Prostate gland (tissue), 2 donors: ENCODE measurements at places on chromosomes 5 and 9. TPM values are rescaled to one million over a fixed set of nuclear protein-coding genes. Genes with fewer than 3 reads are reported as not detected.

GRCh38 chr9:125284855-125285254, 23.2 kb downstream of the GAPVD1 start:
- no peak for DNase-seq

GRCh38 chr5:135735831-135736230, 98.6 kb upstream of the SLC25A48 start:
- no peak for DNase-seq

GRCh38 chr5:31153521-31153920, 40.0 kb upstream of the CDH6 start:
- no peak for DNase-seq

The CDC23 gene
- 14.7 TPM for total RNA-seq

DNA sequence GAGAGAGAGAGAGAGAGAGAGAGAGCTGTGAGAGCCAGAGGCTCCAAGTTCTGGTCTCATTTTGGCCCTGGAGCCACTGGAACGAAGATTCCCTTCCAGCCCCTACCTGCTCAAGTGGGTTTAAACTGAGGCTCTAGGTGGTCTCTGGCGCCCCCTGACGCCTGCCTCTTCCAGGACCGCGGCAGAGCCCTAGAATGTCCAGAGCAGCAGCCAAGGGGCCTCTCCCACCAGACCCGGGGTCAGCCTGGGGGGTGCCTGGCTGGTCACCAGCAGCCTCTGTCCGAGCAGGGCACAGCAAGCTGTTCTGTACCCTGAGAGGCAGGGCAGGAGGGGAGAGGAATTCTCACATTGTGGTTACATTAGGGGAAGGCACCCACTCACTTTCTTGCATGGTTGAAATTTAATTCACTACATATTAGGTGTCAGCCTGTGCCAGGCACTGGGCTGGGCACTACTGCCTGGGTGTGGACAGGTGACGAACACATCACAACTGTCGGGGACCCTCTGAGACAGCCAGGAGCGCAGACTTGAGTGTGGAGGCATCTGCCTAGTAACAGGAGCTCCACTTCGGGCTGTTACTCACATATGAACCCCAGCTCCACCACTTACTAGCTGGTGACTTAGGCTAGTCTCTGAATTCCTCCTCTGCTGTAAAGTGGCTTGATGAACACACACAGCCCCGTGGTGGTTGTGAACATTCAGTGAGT, 44.5 kb downstream of the AMBP start:
- peak; percentile 4 for DNase-seq

The CCNJL gene
- 26.7 TPM for total RNA-seq

DNA sequence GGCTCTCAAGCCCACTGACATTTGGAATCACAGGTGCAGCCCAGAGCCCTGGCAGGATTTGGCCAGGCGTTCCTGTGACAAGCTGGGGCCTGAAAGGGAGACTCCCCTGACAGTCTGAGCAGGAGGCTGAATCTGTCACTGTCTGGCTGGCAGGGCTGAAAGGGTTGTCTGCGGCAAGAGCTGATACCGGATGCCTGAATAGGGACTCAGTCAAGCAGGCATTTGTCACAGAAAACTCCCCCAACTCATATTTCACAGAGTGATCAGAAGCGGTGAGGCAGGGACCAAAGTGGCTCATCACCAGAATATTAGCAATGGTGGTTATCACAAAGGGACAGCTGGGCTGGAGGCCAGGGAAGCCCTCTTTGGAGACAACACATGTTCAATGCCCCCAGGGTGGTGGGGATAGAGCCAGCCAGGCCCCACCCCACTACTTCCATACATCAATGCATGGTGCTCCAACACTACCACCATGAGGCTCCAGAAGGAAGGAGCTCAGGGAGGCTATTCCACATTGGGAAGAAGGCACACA, 295.5 kb downstream of the DTWD2 start:
- peak; percentile 5 for DNase-seq

DNA sequence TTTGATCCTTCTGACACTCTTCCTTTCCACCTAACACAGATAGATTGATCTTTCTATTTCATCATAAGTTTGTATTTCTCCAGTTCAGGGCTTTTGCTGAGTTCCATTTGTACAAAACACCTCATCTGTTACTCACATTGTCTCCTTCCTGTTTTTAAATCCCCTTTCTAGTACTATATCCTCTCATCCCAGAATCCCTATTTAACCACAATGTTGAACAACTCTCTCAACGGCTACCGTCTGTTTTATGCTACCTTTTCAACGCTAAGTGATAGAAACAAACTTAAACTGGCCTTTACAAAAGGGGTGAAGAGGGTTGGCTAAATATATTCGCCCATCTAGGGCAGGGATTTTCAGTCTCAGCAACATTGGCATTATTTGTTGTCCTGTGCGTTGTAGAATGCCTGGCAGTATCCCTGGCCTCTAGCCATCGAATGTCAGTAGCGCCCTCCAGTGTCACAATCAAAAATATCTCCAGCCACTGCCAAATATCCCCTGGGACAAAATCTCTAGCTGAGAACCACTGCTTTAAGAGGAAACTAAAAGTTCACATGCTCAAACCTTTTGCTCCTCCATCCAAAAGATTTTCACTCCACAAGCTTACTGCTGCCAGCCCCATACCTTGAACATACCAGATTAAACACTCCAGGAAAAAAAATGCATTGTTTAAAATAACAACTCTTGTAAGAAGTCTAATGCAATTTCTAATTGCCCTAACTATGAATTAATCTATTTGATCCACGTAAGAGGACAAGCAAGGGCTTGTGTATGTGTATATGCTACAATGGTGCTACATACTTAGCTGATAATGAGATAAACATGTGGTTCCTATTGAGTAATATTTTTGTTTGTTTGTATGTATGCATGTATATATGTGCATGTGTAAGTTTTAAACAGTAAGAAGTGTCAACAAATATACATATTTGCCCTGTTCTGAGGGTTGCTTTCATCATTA, 344.0 kb downstream of the PTPRD start:
- DNase-seq: no peak

GRCh38 chr5:97167435-97167834, 15.6 kb downstream of the RIOK2 start:
- DNase-seq: no peak

GRCh38 chr5:103526164-103526915, 36.2 kb downstream of the NUDT12 start:
- DNase-seq: no peak

The CSNK1A1 gene
- 219 TPM for total RNA-seq

The PRR7 gene
- total RNA-seq: 11.0 TPM

- DNase-seq: no peak
These were observed 108.3 kb downstream of the CETN3 start for GRCh38 chr5:90301248-90301647.

DNA sequence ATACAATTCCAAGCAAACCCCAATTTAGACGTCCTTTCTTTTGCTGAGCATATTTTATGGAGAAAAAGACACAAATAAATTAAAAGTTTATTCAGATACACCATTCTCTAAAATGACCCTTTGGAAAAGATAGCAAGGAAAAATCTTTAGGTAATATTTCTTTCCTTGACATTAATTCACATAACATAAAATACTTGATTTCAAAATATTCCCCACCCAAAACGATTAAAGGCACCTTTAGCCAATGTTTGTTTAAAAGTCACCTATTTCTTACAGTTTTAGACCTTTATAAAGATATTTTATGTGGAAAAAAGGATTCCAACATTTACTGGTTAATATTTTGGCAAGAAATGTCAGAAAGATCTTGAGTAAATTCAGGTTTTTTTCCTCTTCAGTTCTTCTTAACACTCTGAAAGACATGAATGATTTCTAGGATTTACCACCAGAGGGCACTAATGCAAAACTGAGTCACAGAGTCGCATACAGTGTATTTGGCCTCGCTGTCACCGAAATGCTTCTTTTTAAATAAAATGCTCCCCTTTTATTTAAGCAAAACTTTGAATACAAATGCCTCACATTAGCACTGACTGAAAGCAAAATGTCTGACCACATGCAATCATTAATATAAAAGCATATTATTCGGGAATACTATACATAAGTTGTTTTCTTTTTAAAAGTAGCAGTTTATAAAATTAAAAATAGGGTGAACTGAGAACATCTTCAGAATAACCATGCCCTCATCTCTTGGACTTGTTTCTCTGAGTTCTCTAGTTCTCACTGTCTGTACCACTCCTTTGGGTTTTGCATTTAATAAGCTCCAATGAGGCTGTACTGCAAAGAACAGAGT, 122.5 kb downstream of the SLC1A3 start:
- peak; percentile 27 for DNase-seq

The GLIPR2 gene
- total RNA-seq: 21.6 TPM

GRCh38 chr5:14122089-14122488, 21.1 kb upstream of the TRIO start:
- no peak for DNase-seq

- no peak for DNase-seq
These were observed 7.2 kb downstream of the ROPN1L start for GRCh38 chr5:10448754-10449360.

GRCh38 chr5:2203774-2204173, 321.0 kb upstream of the IRX4 start:
- DNase-seq: no peak

DNA sequence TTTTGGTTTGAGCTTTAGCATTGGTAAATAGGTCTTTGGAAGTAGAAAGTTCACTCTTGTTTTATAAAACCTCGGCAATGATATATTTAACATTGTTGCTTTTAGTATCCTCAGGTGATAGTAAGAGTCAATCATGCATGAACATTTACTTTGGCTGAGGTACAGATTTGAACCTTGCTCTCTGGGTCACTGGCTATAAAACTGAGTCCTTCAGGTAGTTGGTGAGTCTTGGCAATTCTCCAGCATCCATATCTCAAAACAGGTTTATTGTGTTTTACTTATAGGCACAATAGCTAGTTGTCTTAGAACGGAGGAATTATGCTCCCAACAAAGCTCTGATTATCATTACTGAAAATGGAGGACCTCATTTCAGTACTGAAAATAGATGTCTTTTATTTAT, 75.1 kb downstream of the MAT2B start:
- DNase-seq: no peak

GRCh38 chr5:120122703-120123102, 341.4 kb upstream of the PRR16 start:
- no peak for DNase-seq

The FOXE1 gene
- 0.97 TPM for total RNA-seq

The ENTPD8 gene
- total RNA-seq: 1.8 TPM

DNA sequence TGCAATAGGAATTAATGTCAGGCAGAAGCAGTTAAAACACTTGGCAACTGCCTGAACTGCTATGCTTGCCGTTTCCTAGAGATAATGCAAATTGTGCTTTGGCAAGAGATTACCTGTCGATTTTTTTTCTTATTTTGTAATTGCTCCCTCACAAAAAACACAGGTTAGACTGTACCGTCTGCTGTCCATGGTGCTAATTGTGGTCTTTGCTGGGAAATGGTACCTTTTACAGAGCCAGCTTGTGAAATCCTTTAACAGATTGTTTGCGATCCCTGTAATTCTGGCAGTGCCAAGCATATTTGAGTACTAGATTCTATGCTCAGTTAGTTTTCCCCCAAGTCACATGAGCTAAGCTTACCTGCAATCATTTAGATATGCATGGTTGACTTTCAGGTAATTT, 2125.8 kb upstream of the WWC1 start:
- DNase-seq: no peak

The CYSRT1 gene
- 2.7 TPM for total RNA-seq

- DNase-seq: no peak
These were observed 263.8 kb upstream of the IRX1 start for GRCh38 chr5:3331819-3332218.

- peak; percentile 81 for DNase-seq
These were observed 841 bp downstream of the RAD23B start for GRCh38 chr9:107283623-107284616.

- no peak for DNase-seq
These were observed 59.8 kb upstream of the PLEKHG4B start for GRCh38 chr5:32165-32564.

DNA sequence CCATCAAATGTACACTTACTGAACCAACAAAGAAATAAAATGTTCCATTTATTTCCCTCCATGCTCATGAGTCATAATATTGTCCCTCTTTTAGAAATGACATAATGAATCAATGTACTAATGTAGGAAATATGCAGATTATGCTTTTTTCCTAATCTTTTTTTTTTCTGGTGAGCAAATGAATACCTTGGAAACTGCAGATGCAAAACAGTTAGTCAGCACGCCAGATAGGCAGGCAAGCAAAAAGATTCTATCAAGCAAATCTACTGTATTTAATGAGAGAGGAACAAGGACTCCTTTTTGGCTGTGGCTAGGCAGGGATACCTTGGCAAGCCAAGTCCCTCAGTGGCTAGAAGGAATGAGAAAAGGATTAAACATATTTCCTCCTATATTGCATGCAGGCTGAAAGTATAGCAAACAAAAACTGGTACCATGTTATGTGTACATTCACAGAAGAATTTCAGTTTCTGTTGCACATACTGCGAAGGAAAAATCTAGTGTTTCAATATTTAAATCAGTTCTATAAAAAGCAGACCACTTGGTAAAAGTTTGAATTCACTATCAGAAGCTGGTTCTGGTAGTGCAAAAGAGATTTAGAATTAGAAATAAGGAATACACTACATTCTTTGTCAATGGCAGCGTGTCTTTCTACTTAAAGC, 605.4 kb downstream of the TLE1 start:
- no peak for DNase-seq

- no peak for DNase-seq
These were observed 2.4 kb upstream of the IL7R start for GRCh38 chr5:35854248-35854647.

The SMIM27 gene
- total RNA-seq: 8.3 TPM

GRCh38 chr9:95204710-95205109, 112.8 kb downstream of the FANCC start:
- no peak for DNase-seq

The SPINK6 gene
- total RNA-seq: not detected

DNA sequence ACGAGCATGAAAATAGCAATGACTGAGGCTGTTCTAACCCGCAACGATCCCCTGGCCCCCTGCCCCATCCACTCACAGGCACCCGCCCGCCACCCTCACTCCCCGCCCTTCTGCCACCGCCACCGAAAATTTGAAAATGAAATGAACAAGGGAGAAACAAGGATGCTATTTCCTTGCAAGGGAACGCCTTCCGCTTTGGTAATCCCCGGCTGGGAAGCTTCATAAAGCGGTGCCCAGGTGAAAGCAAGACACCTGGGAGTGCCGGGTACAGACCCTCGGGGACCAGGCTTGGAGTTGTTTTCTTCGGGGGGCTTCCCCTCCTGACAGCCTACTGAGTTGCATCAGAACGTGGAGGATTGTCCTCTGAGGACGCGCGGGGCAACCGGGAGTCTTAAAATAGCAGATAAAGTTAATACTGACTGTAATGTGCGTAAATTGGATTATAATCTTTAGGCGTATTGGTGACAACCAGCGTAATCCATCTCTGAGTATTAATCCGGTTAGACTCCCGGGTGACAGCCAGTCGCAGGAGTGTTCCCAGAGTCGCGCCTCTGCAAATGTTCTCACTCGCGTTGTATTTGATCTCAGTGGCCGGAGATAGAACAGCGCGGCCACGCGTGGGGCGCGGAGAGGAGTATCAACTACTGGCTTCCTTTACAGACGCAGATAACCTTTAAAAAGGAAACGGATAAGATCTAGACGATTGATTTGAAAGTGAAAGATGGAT, 885 bp upstream of the MLLT3 start:
- DNase-seq: peak; percentile 21

The ZNF79 gene
- 14.3 TPM for total RNA-seq

- no peak for DNase-seq
These were observed 240.5 kb upstream of the TUT7 start for GRCh38 chr9:86594724-86595123.

The SLC6A19 gene
- 0.09 TPM for total RNA-seq
